Stimulated activated CD8-positive, alpha-beta memory T cell treated with anti-CD3 and anti-CD28 coated beads, Interleukin-2, amount 100 ng/mL, for 1 hour (primary cell): ENCODE measurements at places on chromosomes 16 and 17.
A peak's percentile ranks its signal among the peaks of the same experiment; 100 is the strongest.

GRCh38 chr17:80970044-80970761 is 21.4 kb upstream of the CHMP6 start:
- DNase-seq = no peak

- no peak for DNase-seq
These were observed 60.8 kb downstream of the TMEM235 start for GRCh38 chr17:78291944-78292910.

DNA sequence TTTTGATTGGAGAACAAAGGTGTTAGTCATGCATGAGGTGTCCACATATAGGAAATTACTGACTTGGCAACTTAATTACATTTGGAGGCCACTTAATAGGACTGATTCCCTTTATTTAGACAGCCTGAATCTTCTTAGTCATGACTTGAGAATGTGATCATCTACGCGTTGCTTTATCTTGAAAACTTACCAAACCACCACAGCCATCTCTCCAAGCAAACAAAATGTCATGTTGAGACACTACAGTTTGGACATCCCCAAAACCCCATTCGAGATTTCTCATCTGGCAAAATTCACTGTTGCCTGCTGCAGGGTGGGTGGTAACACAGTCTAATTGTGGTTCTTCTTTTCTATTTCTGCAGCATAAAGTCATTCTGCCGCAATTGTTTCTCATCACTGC is 176.5 kb upstream of the CDH5 start:
- DNase-seq = no peak

DNA sequence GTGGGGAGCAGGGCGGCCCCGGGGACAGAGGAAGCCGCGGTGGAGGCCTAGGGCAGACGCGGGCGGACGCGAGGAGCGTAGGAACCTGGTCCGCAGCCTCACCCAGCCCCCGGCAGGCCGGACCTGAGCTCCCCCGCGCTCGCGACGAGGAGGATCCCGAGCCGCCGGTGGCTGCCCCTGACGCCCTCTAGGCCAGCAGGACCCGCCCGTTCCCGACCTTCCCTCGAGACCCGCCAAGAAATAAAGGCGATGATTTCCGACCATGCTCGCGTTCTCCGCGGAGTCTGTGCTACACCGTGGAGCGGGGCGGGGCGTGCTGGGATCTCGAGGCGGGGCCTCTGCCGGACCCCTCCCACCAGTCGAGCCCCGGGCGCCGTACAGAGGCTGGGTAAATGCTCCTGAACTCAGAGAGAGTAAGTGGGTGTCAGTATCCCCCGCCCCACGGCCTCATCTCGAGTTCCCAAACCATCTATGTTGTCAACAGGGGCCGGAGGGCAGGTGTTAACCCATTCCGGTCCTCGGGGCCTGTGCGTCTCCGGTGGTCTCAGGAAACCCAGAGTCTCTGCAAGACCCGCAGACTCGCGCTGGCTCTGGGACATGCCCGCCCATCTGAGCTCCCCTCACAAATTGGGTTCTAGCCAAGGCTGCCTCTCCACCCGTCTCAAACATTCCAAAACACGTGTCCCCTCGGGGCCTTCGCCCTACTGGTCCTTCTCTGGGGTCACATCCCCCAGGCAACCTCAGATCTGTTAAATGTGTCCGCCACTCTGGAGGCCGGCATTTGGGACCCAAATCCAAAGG is 13.7 kb downstream of the SYCE1L start:
- DNase-seq = peak; percentile 62

DNA sequence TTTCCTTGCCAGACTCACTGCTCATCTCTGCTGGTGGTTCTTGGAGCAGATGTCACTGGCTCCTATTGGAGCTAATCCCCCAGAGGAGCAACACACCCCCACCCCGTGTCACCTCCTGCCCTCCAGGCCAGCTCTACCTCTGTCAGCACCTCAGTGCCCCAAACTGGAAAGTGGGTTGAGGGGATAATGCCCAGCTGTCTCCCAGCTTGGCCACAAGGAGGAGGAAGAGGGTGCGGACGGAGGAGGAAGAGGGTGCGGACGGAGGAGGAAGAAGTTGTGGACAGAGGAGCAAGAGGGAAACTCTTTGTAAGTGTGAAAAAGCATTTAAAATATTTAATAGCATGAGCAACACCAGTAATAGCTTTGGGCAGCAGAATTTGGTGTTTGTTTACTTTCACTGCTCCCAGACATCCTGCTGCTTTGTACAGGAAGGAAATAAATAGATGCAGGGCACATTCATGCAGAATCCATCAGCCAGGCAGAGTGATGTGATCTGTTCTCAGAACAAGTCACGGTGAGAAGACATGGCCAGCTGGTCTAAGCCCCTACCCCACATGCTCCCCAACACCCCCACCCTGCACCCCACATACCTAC is 82.5 kb downstream of the C17orf67 start:
- no peak for DNase-seq

DNA sequence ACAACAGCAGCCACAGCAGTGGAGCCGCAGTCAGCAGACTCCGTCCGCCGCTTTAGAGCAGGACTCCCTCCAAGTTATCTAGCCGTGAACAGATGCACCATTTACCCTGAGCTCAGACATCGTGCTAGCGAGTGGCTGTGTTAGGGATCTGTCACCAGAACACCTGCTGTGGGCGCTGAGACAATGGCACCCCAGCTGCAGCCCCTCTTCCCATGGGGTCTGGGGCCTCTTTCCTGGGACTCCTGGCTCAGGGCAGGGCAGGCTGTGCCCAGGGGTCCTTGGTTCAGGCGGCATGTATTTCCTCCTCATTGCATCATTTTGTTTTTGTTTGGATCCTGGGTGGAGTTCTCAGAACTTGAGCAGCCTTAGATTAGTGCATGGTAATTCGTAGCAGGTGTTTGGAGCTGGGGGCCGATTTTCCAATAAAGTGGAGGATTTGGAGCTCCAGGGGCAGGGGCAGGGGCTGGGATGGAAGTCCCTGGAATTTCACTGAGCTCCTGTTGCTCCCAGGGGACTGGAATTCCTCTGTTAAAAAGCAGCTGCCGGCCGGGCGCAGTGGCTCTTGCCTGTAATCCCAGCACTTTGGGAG is 23.4 kb downstream of the NMRAL1 start:
- no peak for DNase-seq

- DNase-seq = no peak
These were observed 30.8 kb upstream of the MYOCD start for GRCh38 chr17:12634789-12635414.

DNA sequence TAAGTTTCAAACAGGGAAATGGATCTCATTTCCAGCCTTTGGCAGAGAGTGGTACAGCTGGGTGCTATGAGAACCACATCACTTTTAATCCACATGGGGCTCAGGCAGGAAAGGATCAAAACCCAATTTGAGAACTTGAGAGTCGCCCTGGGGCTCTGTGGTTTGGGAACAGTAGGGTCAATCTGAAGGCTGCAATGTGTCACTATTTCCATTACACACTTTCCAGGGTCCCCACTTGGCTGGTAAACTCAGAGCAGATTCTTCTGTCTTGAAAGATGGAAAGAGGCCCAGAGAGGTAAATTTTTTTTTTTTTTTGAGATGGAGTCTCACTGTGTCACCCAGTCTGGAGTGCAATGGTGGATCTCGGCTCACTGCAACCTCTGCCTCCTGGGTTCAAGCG is 6.7 kb upstream of the HIGD1B start:
- no peak for DNase-seq

DNA sequence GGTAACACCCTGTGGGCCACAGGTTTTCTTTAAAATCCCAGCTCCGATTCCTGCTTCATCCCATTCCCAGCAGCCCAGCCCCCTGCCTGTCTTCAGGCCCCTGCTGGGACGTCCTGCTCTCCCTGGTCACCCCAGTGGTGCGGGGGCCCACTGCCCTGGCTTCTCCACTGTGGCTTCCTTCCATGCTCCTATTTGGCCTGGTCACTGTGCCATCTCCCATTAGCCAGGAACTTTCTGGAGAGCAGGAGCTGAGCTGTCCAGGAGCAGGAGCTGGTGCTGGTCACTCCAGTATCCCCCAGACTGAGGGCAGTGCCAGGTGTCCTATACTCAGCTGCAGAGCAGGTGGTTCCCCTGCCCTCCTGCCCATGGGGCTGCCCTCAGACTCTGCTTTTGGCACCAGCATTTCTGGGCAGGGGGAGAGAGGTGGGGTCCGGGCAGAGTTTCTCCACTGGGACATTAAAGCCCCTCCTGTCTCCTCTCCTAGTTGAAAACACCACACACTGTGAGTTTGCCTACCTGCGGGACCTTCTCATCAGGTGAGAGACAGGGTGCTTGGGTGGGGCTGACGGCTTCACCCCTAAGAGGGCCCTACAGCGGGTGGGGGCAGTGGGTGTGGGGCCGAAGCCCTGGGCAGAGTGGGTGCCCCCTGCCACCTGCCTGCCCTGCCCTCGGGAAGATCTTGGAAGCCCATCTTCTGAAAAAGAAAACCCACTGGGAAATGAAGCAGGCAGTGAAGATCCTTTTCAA is 356.2 kb downstream of the SEC14L1 start:
- no peak for DNase-seq

- DNase-seq = no peak
These were observed 650 bp downstream of the ATP6V0A1 start for GRCh38 chr17:42459256-42459800.

- no peak for DNase-seq
These were observed 26.6 kb downstream of the ENGASE start for GRCh38 chr17:79101111-79101673.

- no peak for DNase-seq
These were observed 65.5 kb downstream of the IQCK start for GRCh38 chr16:19783363-19784182.

DNA sequence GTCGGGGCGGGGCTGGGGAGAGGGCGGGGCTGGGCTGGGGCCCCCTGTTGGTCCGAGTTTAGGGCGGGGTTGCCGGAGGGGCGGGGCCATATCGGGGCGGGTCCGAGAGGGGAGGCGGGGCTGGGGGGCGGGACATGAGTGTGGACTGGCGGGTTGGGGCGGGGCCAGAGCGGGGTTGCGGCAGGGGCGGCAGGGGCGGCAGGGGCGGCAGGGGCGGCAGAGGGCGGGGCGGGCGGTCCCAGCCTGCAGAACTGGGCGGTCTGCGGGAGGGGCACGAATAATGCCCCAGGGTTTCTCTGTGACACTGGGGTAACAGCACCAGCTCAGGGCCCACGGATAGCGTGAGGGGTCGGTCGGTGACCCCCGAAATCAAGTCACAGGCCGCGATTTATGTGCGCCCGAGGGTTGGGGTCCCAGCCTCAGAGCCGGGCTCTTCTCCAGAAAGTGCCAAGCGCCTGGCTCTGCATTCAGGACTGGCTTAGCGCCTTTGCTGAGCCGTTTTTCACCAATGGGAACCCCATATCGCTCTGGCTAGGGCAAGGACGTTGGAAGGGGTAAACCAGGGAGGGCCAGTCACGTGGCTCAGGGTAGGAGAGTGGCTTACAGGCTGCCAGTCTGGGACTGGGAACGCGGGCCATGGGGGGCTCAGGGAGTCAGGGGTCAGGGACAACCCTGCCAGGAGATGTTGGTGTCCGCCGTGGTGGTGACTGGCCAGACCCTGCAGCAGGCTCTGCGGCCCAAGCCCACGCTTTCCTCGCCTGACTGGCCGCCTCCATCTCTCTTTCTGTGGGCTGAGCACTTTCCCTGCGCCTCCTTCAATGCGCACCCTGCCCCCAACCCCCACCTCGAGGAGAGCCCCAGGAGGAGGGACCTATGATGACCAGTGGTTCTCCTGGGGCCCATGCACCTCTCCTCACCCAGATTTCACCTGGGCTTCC is 1.2 kb upstream of the METTL26 start:
- DNase-seq = peak; percentile 84

DNA sequence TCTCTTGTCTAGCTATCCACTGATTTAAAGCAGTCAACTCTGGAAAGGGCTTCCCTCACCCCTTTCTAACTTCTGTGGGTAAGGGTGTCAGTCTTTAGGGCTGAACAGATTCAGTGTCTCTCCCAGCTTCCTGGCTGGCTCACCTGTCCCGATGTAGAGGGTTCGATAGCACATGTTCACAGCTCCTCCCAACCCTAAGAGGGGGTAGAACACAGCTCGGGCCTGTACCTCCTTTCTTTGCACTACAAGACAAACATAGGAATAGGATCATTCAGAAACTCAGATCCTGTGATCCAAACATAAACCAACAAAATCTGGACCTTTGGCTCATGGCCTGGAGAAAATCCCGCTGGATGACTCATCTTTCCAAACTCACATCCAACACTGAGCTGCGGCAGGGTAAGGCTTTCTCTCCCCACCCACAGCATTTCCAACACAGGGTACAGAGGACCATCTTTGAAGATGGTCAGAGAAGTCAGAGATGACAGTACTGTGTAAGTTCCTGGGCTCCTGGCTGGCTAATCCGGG is 5.8 kb upstream of the DHRS13 start:
- DNase-seq = no peak

GRCh38 chr16:11412175-11412904 is 67.1 kb downstream of the RMI2 start:
- no peak for DNase-seq

DNA sequence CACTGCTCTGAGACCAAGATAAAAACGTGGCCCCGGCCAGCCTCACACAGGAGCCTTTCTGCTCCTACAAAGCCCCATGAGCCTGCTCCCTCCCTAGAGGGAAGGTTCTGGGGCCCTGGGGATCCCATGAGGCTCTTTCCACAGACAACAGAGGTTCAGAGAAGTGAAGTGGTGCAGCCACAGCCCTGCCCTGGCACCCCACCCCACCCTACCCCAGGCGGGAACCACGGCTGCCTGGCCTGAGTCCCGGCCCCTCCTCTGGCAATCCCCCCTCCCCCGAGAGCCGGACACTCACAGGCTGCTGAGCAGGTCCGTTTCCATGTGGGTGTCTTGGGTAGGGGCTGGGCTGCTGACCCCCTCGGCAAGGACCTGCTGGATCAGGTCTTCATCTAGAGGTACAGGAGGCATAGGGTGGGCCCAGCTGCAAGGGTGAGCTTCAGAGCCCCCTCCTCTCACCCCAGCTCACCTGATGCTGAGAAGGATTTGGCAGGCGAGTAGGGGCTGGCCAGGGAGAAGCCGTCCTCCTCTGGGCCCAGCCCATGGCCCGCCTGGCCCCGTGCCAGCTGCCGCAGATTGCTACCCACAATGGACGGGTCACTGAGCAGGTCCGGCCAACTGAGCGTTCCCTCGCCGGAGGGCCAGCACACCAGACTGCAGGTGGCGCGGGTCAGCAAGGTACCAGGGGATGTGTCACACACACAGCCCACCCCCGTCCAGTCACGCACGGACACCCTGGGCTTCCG is 38.7 kb downstream of the PKD1 start:
- DNase-seq = no peak

GRCh38 chr16:53465606-53466280 is 31.5 kb downstream of the RBL2 start:
- DNase-seq = no peak
